ENCODE measurements at places on chromosomes 2 and 18. TPM values are rescaled to one million over a fixed set of nuclear protein-coding genes. Genes with fewer than 3 reads are reported as not detected.

DNA sequence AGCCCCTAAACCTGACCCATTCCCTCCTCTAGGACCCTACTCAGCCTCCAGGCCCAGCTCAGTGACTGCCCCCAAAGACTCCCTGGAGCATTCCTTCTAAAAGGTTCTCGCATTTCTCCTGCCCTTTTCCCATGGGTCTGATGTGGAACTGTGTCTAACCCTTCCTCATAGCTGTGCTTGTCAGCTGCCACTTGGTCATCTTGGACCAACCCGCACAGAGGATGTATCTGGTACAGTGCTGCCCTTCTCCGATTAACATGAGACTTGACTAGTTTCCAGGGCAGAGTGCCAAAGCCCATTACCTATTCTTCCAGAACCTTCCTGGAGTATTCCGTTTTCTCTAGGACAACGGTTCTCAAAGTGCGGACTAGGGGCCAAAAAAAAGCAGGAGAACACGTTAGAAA, 518 bp upstream of the NFU1 start:
- no peak for DNase-seq
- H3K36me3 ChIP-seq, result no peaks in the 10 kb centered on the region
- peak overlapping the region; percentile 73 for H3K4me3 ChIP-seq
- H3K4me1 ChIP-seq, result peaks cover 23% of the 10 kb centered on the region

DNA sequence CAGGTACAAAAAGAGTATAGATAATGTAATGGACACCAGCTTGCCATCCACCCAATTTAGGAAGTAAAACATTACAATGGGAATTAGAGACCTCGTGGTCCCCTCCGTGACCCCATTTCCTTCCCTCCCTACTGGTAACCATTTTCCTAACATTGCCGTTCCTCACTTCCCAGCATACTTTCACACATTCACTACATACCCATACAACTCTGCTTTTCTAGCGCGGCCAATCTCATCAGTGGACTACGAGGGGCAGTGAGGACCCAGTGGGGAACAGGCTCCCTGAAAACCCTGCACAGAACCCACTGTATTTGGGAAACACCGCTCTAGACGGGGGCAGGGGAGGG, 1.1 kb downstream of the ENOSF1 start:
- no peak for DNase-seq
- H3K4me1 ChIP-seq, result peaks cover 14% of the 10 kb centered on the region
- H3K27me3 ChIP-seq, result no peaks in the 10 kb centered on the region
- H3K27ac ChIP-seq, result peak overlapping the region; percentile 92
- peak overlapping the region; percentile 88 for H3K4me3 ChIP-seq

DNA sequence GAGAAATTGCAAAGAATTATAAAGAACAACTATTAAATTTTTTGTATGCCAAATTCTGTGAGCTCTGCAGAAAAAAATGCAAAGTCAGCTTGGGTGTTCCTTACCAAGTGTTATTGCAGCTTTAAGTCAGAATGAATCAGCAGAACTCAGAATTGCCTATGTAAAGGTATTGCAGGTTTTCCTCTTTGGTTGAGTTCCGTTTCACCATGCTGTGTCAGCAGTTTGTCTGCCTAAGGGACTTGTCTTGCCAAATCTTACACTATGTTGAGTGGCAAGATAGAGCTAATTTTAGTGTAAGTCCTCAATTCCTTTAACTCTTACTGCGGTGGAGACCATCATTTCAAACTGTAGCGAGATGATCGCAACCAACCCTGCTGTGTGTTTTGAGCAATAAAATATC, 38.8 kb downstream of the ADAM23 start:
- no peak for DNase-seq
- H3K36me3 ChIP-seq, result no peaks in the 10 kb centered on the region
- H3K27ac ChIP-seq, result no peak overlapping the region
- H3K4me1 ChIP-seq, result no peaks in the 10 kb centered on the region

DNA sequence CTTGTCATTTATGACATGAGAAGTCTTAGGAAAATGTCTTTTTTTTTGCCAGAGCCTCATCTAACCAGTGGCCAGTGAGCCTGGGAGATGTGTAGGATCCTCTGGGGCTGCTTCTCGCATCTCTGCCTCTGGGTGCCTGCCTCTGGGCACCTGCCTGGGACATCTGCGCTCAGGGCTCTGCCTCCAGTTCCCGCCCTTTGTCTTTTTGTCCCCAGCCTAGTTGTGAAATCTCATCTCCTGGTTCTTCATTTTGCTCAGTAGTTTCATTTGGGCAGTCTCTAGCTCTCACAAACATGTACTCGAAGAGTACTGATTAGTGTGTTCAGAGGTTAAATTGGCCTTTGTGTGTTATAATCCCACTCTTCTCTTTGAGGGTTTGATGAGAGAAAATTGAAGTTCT, 92.0 kb downstream of the LTBP1 start:
- no peak overlapping the region for H3K27ac ChIP-seq
- no peaks in the 10 kb centered on the region for H3K4me1 ChIP-seq
- no peaks in the 10 kb centered on the region for H3K27me3 ChIP-seq
- no peak overlapping the region for H3K4me3 ChIP-seq
- no peaks in the 10 kb centered on the region for H3K36me3 ChIP-seq
- no peak for DNase-seq

GRCh38 chr18:11047817-11048216, 101.6 kb downstream of the PIEZO2 start:
- no peak overlapping the region for H3K4me3 ChIP-seq
- DNase-seq, result no peak
- no peaks in the 10 kb centered on the region for H3K4me1 ChIP-seq
- H3K36me3 ChIP-seq, result no peaks in the 10 kb centered on the region

Gene MBP
- total RNA-seq, result 59.5 TPM

Gene STAT4
- 54.7 TPM for total RNA-seq

Gene MZT2A
- 141 TPM for total RNA-seq

Gene TRIM54
- 0.22 TPM for total RNA-seq

Data from CD8-positive, alpha-beta memory T cell (primary cell).